ENCODE measurements at places on chromosomes 12 and 14.
A peak's percentile ranks its signal among the peaks of the same experiment; 100 is the strongest.

DNA sequence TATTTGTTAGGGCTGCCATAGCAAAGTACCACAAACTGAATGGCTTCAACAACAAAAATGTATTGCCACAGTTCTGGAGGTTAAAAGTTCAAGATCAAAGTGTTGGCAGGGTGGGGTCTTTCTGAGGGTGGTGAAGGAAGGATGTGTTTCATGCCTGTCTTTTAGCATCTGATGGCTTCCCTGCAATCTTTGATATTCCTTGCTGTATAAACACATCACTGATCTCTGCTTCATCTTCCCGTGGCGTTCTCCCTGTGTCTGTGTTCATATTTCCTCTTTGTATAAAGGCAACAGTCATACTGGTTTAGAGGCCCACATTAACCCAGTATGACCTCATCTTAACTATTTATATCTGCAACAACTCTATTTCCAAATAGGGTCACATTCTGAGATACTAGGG lies 167.5 kb downstream of the BTG1 start:
- peak; percentile 8 for DNase-seq

GRCh38 chr12:82474181-82474797 lies 116.0 kb downstream of the METTL25 start:
- DNase-seq: no peak

GRCh38 chr14:106204063-106204462 lies 677.7 kb downstream of the TMEM121 start:
- DNase-seq: no peak

GRCh38 chr12:24937553-24938244 lies 11.2 kb downstream of the BCAT1 start:
- DNase-seq: no peak

DNA sequence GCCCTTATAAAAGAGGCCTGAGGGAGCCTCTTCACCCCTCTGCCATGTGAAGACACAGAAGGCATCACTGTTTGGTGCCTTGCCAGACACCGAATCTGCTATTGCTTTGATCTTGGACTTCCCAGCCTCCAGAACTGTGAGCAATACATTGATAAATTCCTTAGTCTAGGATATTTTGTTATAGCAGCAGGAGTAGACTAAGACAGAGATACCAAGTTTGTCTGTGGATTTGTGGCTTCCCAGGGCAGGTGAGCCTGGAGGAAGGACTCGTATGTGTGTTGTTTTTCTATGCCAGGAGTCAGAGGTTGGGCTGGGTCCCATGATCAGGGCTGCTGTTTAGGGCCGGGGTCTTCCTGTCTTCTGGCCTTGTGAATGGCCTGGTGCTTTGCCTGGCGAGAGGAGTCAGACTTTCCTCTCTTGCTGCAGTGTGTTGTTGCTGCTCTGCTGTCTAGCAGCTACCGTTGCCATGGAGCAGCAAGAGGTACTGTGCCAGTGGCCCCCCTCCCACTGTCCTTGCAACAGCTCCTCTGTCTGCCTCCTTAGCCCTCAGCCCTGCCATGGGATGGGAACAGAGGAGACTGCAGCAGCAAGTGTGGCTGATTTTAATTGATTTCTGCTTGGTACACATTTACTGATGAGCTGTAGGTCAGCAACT lies 111.2 kb downstream of the CHST11 start:
- peak; percentile 21 for DNase-seq

GRCh38 chr12:32589165-32589865 lies 89.8 kb upstream of the DNM1L start:
- DNase-seq: peak; percentile 83
